ENCODE measurements at places on chromosomes 2 and 18. TPM values are rescaled to one million over a fixed set of nuclear protein-coding genes. Genes with fewer than 3 reads are reported as not detected.

DNA sequence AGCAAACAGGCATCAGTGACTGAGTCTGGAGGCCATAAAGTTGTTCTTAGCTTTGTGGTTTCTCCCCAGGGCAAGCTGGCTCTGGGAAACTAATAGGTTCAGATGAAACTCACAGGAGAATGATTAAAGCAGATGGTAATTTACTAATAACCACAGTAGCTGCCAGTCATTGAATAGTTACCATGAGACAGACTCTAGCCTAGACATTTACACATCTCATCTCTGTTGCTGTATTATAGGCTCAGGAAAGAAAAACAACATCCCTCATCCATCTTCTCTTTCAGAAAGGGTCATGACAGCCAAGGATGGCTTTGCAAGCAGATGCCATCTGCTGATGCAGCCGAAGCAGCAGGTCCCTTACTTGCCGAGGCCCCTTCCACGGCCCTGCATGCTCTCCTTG, 314.0 kb upstream of the ID2 start:
- DNase-seq: no peak

DNA sequence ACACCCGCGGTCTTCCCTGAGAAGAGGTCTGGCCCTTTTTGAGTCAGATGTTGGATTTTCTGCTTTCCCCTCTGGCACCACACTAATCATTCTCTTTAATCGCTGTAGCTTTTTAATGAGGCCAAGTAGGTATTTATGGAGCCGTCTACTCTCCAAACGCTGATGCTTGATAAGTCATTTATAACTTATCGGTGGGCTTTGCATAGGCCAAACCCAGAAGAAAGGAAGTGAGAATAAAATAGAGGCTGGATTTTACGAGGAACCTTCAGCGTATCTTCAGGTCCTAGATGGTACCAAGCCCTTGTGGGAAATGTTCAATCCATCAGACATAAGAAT, 142.5 kb upstream of the CTAGE1 start:
- no peak for DNase-seq

The NYAP2 gene
- total RNA-seq: 0.36 TPM

The HNMT gene
- 41.1 TPM for total RNA-seq
